ENCODE measurements at places on chromosomes 7 and 10.

DNA sequence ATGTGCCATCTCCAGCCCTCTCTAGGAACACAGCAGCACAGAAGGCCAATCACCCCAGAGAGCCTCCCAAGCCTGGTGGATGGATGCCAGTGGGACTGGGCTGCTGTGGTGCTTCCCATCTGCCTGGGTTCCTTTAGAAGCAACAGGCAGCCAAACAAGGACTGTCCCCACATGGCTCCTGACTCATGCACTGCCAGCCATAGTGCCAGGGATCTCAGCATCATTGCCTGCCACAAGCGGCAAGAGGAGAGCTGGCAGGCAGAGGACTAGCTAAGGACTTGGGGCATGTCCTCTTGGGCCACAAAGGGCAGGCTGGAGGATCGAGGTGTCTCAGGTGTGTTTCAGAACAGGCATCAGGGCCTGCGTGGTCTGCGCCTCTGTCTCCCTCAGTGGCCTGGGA, 23.4 kb upstream of the FIGNL1 start:
- DNase-seq, result no peak

DNA sequence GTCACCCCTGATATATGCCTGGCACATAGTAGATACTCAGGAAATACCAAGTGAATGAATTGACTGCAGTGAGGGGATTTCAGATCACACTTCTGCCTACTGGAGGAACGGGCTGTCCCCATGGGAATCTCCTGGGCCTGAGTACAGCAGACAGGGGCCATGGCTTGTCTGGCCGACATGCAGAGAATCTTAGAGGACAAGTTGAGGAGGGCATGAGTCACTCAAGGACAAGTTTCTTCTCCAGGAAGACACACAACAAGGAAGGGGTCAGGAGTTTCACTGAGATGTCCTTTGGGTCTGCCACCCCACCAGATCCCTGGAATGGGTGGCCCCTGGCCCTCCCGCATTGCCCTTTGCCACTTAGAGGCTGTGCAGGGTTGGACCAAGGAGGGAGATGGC, 20.7 kb downstream of the PLPP4 start:
- DNase-seq, result no peak

- no peak for DNase-seq
Observed at GRCh38 chr7:105764506-105764905, 111.9 kb downstream of the ATXN7L1 start.

DNA sequence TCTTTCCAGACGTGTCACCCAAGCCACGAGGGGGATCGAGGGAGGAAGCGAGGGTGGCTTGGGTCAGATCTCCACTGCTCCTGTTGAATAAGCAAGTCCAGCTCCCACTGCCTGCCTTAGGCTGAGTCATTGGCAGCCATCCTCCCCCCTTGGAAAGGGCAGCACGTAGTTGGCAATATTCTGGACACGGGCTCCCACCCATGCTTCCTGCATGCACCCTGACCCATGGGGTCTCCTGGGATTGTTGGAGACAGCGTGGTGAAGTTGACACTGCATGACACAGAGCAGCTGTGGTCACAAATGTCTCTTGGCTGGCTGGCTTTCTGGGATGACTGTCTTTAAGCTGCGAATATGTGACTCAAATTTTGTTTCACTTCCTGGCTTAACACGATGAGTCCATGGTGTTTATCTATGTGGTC, 11.2 kb downstream of the BTBD16 start:
- DNase-seq, result no peak

DNA sequence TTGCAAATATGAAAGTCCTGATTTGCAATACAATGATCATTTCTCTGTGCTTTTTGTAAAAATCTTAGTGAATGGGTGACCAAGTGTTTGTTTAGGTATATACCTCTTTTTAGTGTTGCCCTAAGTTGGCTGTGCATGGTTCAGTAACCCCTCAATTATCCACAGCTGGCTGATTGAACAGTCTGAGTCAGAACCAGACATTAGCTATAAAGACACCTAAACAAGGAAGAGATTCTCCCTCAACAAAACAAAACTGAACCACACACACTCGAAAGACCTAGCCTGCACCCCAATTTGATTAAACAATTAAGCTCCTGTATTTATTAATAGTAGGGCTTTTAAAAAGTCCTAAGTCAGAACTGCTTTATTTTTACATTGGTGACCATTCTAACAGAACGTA, 2.8 kb downstream of the RSBN1L start:
- no peak for DNase-seq

GRCh38 chr10:73168465-73168803, 515 bp downstream of the FAM149B1 start:
- no peak for DNase-seq

GRCh38 chr7:26451997-26452396, 160.3 kb downstream of the SNX10 start:
- DNase-seq, result no peak

- no peak for DNase-seq
Observed at GRCh38 chr10:124294811-124295770, 123.6 kb downstream of the OAT start.

DNA sequence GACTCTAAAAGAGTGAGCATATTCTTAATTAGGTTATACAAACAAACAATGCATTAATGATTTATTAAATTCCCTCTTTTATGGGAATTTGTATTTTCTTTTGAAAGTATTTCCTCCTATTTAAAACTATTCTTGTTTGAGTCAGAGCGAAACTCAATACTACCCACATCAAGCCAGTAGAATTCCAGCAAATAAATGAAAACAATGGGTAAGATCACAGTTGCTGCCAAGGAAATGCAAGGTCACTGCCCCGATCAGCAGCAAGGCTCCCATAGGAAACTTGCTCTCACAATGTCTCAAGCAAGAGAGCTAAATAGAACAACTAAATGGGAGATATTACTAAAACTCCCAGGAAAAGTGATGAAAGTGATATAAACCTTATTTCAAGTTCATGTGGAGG, 206.3 kb downstream of the THSD7A start:
- DNase-seq, result no peak

DNA sequence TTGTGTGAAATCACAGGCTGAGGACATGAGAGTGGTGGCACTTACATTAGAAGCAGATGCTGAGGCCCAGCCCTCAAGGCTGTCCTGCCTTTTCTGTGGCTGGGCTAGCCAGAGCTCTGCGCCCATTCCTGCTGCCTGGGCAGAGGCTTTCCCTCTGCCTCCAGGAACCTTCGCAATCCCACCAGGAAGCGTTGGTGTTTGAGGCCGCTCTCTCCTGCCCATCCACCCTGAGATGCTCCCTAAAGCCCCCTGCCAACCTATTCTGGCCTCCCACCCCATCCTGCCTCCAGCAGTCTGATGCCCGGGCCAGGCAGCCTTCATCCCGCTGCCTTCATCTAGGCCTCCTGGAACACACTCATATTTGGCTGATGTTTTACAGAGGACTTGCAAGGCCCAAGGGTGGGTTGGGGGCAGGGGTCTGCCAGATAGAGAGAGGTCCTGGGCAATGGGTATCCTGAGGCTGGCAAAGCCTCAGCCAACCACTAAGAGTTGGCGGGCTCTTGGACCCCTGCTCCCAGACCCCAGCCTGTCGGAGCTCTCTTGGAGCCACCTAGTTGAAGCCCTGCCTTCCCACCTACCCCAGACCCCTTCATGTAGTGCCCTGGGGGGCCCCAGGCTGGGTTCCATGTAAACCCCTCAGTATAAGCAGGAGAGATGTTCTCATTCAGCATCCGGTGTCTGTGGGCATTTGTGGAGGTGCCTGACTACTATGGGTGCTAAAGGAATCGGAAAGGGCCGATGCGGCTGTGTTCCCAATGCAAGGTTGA, 32.7 kb downstream of the LDB3 start:
- no peak for DNase-seq

DNA sequence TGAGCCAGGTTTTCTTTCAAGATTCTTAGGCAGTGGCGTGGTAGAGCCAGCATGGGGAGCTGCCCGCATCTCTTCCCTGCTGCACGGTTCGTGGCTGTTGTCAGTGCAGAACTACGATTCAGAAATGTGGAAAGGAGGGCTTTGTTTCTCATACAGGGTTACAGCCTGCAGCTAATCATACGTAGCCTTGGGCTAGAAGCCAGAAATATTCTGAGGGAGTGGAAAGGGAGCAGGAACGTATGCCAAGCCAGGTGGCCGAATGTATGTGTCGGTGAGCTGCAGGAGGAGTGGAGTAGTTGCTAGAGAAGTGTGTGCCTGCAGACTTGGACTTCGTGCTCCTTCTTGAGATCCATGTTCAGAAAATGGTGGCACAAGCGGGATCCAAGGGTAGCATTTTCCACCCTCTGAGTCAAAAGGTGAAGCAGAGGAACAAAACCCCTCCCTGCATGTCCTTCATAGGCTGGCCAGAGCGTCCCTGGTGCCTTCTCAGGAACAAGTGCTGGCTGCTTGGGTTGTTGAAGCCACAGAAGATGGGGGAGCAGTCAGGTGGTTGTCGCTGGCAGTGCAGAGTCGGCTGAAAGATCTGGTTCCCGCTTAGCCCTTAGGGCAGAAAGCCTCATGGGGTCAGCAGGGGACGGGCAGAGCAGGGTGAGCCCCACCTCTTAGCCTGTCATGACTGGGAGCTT, 40.9 kb downstream of the LANCL2 start:
- DNase-seq, result no peak

- no peak for DNase-seq
Observed at GRCh38 chr10:85666102-85666501, 700.5 kb downstream of the GRID1 start.

GRCh38 chr7:55031075-55031474, 12.3 kb downstream of the EGFR start:
- no peak for DNase-seq

Measured in activated T-cell treated with anti-CD3 and anti-CD28 coated beads for 24 hours (primary cell).